ENCODE measurements at places on chromosomes 4 and X.

- DNase-seq = no peak
Observed at GRCh38 chrX:14013054-14013453, 16.6 kb downstream of the GEMIN8 start.

GRCh38 chrX:44742480-44743155 lies 101.2 kb upstream of the DUSP21 start:
- DNase-seq = no peak

GRCh38 chr4:151304755-151305154 lies 20.6 kb downstream of the SH3D19 start:
- no peak for DNase-seq

DNA sequence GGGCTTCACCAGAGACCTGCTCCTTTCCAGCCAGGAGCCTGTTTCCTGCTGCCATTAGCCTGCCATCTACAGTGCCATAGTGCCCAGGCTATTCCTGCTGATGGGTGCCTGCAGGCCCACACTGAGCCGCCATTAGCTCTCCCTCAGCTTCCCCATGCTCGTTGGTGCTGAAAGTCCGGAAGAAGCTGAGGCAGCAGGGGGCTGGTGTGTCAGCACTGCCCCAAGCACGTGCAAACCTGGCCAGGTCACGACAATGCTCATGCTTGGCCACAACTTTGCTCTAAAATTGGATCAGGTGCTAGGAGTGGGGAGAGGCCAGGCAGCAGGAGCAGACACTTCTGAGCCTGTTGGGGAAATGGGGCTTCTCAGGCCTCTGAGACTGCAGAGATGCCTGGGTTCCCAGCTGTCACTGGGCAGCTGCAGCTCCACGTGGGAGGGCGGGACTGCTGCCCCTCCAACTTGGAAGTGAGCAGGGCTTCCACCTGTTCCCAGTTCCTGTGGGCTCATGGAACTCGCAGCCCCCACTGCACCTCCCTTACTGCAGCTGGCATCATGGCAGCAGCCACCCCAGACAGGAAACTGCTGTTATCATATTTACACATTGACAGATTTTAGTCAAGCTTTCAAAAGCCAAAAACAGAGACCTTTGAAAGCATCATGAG lies 913.9 kb downstream of the FSTL5 start:
- no peak for DNase-seq

DNA sequence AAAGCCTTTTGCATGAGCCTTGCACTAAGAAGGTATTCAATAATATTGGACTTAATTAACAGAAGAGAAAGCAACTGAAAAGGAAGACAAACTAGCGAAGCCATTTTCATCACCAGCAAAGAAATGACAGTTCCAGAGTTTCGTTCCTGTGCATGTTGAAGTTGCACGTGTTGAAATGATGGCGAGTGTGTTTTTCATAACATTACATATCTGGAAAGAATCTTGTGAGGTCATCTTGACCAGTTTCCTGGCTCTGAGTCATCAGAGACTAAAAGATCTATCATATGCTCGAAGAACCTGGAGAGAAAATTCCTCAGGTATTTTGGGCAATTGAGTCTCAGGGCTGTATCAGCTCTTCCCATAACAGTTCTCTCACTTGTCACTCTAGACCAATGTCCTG lies 106.2 kb upstream of the MAML3 start:
- no peak for DNase-seq

DNA sequence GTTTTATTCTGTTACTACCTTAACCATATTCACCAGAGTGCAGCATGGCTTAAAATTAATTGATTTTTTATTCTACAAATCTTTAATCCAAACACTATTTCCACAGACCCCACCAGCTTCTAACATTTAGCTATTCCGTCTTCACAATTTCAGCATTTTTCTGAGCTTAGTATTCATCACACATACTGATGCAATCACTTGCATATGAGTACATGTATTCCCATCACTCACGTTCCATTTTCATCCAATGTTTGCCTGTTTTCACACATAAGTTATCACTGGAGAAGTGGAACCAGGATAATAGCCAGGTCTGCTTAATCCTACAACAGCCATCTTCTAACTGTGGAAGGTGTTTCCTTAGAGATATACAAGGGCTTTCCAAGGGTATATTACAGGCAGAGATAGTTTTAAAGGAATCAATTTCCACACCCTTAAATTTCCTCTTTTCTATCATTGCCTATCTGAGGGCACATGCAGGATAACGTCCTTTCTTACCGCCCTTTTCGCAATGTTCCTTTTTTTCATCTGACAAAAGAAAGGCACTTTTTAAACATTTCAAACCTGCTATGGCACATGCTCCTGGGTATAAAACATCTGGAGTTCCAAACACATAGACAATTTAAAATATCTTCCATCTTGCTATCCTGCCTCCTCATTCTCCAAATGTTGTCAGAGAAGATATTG lies 115.8 kb downstream of the CORIN start:
- DNase-seq = no peak

DNA sequence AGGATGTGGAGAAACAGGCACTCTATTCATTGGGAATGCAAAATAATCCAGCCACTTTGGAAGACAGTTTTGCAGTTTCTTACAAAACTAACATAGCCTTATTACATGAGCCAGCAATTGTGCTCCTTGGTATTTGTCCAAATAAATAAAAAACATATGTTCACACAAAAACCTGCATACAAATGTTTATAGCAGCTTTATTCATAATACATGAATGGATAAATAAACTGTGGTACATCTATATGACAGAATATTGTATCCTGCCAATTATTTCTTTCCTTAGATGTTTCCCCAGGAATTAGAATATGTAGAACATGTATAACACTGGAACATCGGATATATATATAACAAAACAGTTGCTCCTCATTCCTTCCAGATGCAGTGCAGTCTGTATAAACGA lies 57.7 kb upstream of the VEGFC start:
- DNase-seq = no peak

DNA sequence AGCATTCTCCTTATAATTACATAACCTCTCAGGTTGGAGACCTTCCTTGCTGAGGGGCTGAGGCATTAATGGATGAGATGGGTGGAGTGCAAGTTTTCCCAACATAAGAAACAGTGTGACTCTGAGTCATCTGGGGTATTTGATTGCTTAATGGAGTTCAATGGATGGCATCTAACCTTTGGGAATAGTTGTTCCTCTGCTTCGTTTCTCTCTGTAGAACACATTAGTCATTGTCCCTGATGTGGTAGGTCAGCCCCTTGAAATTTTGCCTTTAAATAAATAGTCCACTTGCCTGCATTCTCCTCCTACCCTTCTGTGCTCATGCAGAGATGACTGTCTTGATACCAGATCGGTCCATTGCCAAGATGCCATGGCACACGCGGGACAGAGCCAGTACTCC lies 38.6 kb downstream of the SLITRK2 start:
- no peak for DNase-seq

DNA sequence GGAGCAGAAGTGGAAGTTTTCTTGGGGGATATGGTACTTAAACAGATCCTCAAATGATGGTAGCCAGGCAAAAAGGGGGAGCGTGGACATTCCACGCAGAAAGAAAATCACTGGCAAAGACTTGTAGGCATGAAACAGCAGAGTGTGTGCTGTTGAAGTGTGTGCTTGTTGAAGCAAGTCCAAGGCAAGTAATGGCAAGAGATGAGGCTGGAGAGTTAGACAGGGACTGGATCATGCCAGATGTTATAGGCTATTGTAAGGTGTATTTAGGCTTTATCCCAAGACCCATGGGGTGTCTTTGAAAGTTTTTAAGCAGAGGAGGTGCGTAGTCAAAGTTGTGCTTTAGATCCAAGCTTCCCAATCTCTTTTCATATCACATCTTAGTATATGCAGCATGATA lies 124.5 kb downstream of the MBNL3 start:
- DNase-seq = no peak

GRCh38 chrX:8868906-8869305 lies 67.7 kb upstream of the FAM9A start:
- no peak for DNase-seq

DNA sequence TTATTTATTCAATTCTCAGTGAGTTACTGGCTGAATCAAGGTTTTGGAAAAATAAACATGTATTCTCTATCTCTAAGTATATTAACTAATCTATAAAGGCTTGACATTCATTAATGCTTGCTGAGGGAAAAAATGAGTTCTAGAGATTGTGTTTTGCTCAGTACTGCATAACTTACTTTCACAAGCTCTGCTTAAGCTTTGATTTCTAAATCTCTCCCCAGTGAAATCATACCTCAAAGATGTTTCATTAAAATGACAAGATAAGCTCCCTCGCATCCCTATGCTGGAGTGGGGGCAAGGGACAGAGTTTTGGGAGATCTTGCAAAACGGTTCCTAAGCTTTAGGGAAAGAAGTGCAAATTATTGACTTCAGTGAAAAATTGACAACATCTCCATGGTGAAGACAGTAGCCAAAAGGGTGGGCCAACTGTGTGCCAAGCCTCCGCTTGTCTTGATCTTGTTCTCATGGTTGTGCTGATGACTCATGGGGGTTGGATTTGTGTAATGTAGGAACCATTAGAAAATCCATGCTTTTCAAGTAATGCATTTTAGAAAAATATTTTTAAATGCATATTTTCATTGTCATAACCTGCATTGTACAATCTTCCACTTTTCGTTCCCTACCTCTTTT lies 521.4 kb downstream of the RPA4 start:
- no peak for DNase-seq

DNA sequence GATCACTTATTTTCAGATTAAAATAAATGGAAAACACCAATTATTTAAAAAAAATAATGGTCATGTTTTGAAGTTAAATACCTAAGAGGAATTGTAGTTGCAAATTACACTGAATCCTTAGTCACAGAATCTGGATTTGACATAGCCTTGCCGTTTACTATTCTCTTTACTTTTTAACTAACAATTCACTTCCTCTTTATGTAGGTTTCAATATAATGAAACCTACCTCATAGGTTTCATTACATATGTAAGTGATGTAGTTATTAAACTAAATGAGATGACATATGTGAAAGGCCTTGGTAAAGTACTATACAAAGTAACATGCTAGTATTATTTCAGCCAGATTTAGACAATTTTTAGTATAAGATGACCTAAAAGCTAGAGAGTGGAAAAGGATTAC lies 6.5 kb downstream of the SPP1 start:
- DNase-seq = no peak

DNA sequence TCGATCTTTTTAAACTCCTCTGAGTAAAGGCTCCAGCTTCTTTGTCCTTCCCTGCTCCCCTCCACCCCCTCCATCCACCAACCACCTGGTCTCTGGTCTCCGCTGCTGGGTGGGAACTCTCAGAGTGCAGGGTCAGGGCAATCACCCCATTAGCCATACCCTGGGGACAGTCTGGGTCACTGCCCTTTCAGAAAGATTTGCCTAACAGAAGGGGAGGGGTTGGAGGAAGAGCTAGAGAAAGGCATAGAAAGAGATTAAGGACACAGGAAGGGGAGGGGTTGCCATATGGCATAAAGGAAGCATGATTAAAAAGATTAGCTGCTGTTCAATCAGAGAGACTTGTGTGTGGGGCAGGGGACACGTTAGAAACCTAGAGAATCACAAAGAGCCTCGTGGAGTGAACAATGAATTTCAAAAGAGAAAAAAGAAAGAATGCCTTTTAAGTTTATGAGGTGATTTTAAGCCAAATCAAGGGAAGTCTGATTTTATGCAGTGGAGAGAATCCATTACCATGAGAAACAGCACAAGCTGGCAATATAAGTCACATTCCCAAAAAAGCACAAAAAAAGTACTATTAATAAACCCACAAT lies 115.5 kb upstream of the ACSL4 start:
- DNase-seq = no peak

GRCh38 chr4:25890571-25891485 lies 23.2 kb upstream of the SMIM20 start:
- no peak for DNase-seq

DNA sequence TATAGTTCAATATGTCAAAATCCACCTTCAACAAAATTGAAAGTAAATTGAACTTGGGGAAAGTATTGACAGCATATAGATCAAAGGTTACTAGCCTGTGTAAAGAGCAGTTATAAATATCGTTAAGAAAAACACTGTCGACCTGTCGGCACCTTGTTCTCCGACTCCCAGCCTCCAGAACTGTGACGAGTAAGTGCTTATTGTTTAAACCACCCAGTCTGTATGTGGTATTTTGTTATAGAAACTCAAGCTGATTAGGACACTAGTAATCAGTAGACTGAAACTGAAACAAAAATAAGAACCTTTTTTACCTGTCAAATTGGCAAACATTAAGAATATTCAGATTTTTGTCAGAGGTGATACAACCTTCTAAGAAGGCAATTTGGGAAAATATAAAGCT lies 17.0 kb downstream of the HTT start:
- DNase-seq = no peak

- no peak for DNase-seq
Observed at GRCh38 chr4:115609631-115610030, 496.2 kb upstream of the NDST4 start.

DNA sequence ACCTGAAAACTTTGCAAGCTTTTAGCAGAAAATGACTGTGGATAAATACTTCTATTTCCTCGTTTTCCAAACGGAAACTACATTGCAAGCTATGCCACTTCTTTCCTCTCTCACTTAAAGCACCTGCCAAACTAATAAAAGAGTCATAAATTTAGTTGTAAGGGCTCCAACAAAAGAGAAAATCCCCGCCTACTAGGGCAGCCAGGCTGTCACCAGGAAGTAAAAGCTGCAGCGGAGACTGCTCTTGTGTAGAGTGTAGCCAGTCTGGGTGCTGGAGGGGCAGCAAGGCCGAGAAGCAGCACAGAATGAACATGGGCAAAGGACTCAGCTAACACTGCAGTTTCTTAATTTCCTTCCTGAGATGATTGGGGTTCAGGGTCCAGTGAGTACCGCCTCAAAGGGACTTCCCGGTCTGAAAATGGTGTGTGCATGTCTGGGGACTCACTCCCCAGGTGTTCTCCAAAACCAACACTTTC lies 89.3 kb upstream of the MAML3 start:
- no peak for DNase-seq

- no peak for DNase-seq
Observed at GRCh38 chr4:140790765-140791164, 34.6 kb upstream of the TBC1D9 start.

DNA sequence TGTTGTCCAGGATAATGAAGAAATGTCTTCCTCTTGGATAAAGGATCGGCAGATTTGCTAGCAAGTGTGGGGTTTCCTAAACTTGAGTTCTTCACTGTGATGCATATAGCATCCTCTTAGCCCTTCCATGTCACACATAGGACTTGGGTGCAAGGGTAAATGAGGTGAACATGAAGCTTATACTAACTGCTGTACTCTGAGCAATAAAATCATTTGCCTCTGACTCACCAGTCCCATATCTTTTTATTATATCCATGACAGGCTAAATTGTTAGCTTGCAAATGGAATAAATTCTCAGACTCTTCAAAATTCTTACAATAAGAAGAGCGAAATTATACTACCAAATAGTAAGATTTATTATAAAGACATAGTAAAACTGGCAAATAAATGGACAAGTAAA lies 14.7 kb upstream of the TBC1D1 start:
- no peak for DNase-seq

Data from activated gamma-delta T cell treated with anti-CD3 and anti-CD28 coated beads, Interleukin-2, amount 50 U/mL, for 16 hours (primary cell).